ENCODE measurements at places on chromosomes 7 and 10.

DNA sequence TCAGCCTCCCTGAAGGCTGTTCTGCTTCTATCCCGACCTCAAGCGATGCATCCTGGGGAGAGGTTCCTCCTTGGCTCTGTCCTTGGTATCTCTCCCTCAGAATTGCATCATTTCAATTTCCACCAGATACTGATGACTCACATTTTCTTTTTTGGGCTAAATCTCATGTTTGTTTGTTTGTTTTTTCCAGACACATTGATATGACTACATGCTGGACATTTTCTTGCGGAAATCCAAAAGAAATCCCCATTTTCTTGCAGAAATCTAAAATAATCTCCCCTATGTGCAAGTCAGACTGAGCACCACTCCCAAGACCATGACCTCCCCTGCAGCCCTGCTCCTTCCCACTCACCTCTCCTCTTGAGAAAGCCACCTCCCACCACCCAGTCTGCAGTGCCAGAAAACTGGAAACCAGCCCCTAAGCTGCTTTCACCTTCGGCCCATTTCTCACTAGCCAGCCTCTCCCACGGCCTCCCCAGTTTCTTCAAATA is 260.2 kb upstream of the PRKCQ start:
- no peak for DNase-seq

GRCh38 chr7:2202901-2203765 is 29.6 kb downstream of the MAD1L1 start:
- DNase-seq: no peak

DNA sequence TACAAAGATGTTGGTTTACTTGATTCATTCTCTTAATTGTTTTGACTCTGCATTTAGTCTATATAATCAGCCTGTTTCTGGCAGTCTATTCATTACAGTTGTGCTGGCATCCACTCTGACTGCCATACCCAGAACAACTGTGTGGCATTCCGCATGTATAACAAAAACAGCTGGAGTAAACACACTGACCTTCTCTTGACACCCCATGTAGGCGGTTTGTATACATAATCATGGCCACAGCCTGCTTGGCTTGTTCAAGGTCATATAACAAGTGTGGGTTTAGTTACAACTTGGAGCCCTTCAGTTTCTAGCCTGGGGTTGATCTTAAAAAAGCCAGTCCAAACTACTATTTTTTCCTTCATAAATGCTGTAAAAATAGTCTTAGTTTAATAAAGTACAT is 70.9 kb downstream of the MBL2 start:
- DNase-seq: no peak

GRCh38 chr7:133562621-133563020 is 309.7 kb downstream of the EXOC4 start:
- DNase-seq: no peak

DNA sequence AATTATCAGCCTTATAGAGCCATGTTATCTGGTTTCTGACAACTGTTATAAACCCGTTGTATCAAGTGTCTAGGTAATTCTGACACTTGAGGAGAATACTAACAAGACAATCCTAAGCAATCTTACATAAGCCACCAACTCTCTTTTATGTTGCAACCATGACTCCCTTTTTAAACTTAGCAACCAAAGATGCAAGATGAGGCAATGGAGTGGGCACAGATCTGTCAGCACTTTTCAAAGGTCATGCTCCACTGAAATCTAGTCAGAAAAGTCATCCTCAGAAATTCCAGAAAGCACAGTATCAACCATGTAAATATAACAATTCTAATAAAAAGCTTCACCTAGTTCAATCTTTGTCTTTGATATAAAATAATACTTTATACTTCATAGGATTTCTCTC is 77.0 kb upstream of the SEMA3A start:
- DNase-seq: no peak

- no peak for DNase-seq
Observed at GRCh38 chr10:79250259-79250658, 97.0 kb upstream of the PPIF start.

GRCh38 chr7:122715183-122715582 is 12.5 kb upstream of the RNF148 start:
- DNase-seq: no peak

DNA sequence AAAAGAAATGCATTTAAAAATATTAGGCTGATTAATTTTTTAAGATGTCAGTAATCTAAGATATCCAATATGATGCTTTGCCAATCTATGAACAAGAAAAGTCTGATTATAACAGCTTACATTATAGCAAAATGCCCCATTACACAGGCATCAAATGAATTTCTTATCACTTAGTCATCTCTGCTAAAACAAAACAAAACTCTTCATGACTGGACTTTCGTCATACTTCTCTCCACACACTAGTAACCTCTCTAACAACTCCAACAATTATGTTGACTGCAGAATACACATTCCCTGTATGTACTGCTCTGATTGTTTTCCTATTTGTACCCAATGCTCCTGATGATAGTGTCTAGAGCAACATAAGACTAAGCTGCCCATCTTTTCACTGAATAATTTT is 3.8 kb upstream of the MKI67 start:
- no peak for DNase-seq

DNA sequence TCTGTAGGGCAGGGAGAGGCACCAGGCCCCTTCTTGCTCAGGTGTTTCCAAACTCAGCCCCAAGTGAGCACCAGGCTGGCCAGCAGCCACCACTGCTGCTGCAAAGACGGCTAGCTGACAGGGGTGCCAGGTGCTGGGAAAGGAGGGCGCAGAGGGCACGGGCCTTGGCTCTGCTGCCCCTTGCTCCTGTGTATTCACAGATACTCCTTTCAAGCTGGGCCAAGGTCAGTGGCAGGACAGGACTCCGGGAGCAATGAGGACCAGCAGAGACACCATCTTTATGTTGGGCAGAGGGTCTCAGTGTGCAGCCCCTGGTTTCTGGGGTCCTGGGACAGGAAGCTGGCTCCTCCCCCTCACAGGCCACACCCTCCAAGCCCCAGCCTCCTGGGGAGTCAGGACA is 110.1 kb downstream of the SMURF1 start:
- no peak for DNase-seq
